ENCODE measurements at places on chromosomes 2 and 18.

DNA sequence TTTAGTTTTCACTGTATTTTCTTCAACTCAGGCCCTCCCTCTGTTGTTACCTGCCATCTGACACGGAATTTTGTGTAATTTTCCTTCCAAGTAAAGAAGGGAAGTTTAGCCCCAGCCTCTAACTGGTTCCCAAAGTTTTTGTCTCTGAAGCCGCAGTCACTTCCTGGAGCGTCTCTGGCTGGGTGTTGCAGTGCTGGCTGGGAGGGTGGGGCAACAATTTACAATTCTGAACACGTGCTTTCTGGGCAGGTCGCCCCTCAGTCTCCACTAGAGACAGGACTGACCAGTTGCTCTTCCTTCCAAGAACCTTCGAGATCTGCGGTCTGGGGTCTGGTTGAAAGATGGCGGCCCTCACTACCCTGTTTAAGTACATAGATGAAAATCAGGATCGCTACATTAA lies 3.5 kb downstream of the CNDP2 start:
- DNase-seq = peak; percentile 77

- DNase-seq = no peak
Observed at GRCh38 chr2:213259266-213259665, 25.0 kb upstream of the SPAG16 start.

DNA sequence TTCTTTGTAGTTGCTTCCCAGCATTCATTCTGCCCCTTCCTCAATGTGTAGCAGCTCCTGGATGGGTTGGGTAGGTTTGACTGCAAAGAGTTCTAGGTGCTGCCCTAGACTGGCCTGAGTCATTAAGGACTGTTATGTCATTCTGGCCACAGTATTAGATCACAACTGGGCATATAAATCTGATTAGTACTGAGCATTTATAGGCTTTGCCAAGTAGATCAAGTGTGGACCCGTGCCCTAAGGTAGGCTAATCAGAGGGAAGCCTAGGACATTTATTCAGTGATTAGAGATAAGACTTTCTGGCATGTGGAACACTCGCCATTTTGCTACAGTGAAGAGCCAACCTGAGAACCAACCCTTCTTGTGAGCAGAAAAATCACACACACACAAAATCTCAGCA lies 2.7 kb downstream of the KATNAL2 start:
- no peak for DNase-seq

DNA sequence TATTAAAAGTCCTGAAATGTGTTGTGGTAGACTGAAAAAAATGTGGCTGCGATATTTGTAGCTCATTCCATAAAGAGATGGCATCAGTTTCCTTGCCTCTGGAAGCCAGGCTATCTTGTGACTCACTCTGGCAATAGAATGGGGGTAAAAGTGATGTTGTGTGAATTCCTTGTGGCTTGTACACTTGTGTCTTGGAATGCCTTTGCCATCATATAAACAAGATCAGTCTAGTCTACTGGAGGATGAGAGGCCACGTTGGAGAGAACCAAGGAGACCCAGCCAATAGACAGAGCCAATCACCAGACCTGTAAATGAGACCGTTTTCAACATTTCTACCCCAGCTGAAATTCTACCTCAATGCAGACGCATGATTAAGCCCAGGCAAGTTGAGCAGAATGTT lies 254.1 kb downstream of the TRIB2 start:
- DNase-seq = no peak

DNA sequence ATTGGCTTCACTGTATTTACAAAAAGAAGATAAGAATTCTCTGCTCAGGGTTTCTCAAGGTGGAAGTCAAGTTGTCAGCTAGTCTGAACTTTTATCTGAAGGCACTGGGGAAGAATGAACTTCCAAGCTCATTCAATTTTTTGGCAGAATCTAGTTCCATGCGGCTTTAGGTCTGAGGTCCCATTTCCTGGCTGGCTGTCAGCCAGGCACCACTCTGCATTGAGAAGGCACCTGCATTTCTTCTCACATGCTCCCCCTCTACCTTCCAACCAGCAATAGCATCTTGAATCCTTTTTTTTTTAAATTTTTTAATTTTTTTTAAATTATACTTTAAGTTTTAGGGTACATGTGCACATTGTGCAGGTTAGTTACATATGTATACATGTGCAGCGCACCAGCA lies 46.2 kb upstream of the RPE start:
- DNase-seq = no peak

GRCh38 chr2:182705761-182706160 lies 10.3 kb upstream of the DNAJC10 start:
- no peak for DNase-seq

GRCh38 chr18:72940509-72940908 lies 72.7 kb upstream of the NETO1 start:
- DNase-seq = no peak

DNA sequence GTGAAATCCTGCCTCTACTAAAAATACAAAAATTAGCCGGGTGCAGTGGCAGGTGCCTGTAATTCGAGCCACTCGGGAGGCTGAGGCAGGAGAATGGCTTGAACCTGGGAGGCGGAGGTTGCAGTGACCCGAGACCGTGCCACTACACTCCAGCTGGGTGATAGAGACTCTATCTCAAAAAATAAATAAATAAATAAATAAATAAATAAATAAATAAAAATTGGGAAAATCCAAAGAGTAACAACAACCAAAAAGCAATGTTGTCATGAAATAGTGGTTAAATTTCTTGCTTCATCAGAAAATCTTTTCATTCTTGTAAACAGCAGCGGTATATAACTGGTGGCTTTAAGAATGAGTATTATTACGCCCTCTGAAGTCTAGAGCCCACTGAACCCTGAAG lies 54.4 kb downstream of the HEATR5B start:
- DNase-seq = no peak

DNA sequence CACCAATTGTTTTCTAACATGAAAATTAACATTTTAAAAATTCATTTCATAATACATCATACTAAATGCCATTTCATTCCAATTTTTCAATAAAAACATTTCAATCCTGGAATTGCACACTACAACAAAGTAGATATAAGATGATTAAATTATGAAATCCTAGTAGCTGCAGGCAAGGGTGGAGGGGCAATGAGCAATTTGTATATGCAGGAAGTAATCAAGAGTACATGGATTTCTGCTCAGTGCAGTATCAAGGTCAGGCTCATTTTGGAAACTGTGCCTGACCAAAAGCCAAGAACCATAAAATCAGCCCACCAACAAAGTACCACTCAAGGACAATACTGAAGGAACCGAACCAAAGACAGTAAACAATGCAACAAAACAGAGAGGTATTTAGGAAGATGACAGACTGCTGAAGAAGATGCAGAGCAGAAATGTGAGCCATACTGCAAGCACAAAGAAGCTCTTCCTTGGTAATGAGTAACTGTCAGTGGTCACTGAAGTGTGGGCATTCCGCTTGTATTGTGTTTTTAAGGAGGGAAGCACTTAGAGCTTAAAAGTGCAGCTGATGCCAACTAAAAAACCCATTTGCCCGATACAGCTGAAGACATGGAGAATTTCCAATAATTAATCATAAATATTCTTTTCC lies 34.5 kb upstream of the DSEL start:
- no peak for DNase-seq

GRCh38 chr2:102091121-102091520 lies 51.4 kb upstream of the IL1R1 start:
- no peak for DNase-seq

GRCh38 chr2:26710743-26711456 lies 18.4 kb downstream of the KCNK3 start:
- no peak for DNase-seq

DNA sequence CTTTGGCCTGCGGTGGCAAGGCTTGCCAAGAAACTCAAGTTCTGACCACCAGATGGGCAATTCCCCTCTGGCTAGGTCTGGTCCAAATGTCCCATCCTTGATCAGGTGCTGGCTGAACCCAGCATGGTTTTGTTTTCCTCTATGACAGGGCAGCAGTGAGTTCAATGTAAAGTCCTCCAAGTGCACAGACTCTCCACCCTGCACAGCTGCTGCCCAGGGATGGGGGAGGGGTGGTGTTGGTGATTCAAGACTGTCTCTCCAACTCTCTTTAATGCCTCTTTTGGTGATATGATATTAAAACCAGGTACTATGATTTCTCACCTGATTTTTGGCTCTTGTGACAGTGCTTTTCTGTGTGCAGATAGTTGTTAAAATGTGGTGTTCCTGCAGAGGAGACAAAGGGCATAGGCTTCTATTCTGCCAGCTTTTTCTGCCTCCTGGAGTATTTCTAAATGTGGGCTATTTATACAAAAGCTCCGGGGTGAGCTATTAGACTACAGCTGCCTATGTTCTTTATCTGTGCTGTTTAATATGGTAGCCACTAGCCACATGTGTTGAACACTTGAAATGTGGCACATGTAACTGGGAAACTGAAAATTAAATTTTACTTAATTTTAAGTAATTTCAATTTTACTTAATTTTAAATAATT lies 64.0 kb upstream of the STK39 start:
- no peak for DNase-seq

DNA sequence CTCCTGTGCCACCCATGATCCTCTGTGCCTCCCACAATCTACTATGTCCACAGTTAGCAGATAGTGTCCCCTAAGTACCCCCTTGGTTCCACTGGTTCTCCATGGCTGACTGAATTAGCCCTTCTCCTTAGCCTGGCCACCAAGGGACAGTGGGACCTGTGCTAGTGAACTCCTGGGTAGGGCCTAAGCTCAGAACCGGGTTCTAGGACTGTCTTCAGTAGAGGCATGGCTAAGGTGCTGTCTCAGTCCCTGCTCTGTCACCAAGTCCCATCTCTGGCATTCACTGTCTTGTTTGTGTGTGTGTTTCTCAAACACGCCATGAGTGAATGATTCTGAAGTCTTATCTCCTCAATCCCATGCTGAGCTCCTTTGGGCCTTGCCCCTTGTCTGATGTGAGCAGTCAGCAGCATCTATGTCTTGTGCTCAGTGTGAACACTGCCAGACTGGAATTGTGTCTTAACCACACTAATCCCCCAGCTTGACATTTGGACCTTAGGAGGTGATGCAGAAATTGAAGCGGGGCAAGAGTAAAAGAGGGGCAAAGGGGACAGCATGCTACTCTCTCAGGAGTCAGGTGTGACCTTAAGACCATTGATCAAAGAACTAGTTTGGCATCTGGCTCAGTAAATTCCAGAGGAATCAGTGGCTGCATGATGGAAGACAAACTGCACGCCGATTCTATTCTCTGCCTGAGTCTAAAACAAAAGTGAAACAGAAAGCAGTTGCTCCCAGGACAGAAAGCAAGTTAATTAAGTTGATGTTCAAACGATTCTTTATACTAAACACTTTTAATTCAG lies 190.5 kb downstream of the ALPK2 start:
- peak; percentile 46 for DNase-seq

GRCh38 chr2:88765154-88765888 lies 73.8 kb downstream of the RPIA start:
- peak; percentile 47 for DNase-seq

GRCh38 chr2:17878281-17879136 lies at the start of gene KCNS3:
TSS of gene KCNS3 (plus strand) at chr2:17878667. CDS start at chr2:17931009, 52,342 bp downstream.
- DNase-seq = peak; percentile 84

DNA sequence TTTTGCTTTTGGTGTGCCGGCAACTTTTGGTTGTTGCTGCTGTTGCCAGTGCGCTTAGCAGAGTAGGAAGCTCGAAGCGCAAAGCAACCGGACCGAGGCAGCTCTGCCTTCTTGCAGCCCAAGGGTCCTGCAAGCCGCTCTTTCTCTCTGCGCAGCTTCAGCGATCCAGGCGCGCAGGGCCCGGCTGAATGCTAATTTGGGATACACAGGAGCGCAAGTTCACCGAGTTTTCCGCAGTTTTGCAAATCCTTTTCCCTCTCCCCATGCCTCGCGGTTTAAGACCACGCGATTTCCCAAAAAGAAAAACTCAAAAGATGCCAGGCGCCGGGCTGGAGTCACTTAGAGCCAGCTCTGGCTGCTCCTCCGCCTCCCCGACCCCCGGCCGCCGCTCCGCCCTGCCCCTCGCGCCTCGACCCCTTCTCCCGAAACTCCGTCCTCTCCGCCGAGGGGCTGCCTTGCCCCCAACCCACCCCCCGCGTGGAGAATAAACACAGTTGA lies 13.5 kb upstream of the SIX3 start:
- DNase-seq = no peak

DNA sequence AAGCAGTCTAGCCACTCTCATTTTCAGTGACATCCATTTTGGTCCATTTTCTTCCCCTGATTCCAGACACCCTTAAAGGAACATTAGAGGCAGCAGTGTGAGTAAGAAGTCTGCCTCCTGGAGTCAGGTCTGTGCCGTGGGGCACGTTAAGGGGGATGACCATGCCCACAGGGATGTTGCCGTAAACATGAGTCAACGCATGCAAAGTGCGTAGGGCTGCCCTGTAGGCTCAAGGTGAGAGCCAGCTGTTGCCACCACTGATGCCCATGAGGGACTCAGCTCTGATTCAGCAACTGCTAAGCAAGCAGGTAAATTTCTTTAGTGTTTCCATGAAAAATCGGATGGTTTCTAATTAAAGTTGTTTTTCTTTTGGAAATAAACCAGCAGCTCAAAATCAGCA lies 61.4 kb upstream of the TFCP2L1 start:
- DNase-seq = no peak

- no peak for DNase-seq
Observed at GRCh38 chr2:24779116-24779515, 14.1 kb downstream of the PTRHD1 start.

DNA sequence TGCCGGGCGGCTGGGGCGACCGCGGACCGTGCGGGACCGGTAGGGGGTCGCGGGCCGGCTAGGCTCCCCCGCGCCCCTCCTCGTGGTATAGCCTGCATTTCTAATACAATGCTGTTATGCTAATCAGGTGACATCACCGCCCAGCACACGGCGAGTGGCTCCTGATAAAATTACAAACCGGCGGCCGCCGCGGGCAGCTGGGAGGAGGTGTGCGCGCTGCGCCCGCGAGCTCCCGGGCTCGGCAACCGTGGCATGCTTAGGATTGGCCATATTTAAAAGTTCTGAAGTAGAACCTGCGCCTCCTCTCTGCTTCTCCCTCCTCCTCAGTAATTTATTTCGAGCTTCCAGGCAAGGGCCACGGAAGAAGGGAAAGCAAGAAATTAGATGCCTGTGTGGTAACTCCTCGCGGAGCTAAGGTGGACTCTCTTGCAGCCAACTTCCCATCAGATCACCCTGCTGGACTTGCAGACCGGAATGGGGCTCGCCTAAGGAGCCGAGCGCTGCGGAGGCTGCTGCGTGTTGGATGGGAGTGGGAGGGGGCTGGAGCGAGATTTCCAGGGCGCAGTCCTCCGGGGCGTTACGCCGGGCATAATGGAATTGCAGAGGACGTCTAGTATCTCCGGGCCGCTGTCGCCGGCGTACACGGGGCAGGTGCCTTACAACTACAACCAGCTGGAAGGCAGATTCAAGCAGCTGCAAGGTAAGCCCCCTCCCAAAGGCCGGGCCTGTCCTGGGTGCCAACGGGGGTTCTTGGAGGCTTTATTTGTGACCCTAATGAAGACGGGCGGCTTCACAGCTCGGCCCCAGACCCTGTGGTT lies 102.3 kb downstream of the SPTBN1 start:
- peak; percentile 76 for DNase-seq

- DNase-seq = no peak
Observed at GRCh38 chr2:207229161-207229560, 63.4 kb upstream of the KLF7 start.

GRCh38 chr2:103292573-103292972 lies 530.7 kb downstream of the TMEM182 start:
- no peak for DNase-seq

- no peak for DNase-seq
Observed at GRCh38 chr2:104975851-104976250, 62.0 kb upstream of the MRPS9 start.

GRCh38 chr2:140797718-140798117 lies 1333.1 kb downstream of the LRP1B start:
- peak; percentile 4 for DNase-seq

Data from GM20000 (cell line).